ENCODE measurements at places on chromosomes 4 and X.
A peak's percentile ranks its signal among the peaks of the same experiment; 100 is the strongest.

GRCh38 chr4:70110917-70111316, 43.1 kb upstream of the PRR27 start:
- DNase-seq: no peak

GRCh38 chrX:12672367-12673106, 118.7 kb upstream of the PRPS2 start:
- DNase-seq: no peak

DNA sequence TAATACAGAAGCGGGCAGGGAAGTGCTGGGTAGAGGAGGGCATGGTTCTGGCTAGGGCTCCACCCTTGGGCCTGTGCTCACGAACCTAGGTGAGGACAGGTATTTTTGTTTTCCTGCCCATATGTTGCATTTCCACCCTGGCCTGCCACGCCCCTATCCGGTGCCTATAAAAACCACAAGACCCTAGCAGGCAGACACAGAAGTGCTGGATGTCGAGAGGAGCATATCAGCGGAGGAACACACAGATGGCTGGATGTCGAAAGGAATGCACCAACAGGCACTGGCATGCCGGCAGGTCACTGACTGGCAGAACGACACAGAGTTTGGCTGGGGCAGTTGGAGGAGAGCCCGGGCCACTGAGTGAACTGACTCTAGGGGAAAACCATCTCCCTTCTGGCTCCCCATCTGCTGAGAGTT, 316.6 kb upstream of the BOD1L1 start:
- DNase-seq: no peak

- DNase-seq: no peak
Observed at GRCh38 chr4:164508771-164509170, 245.2 kb upstream of the SMIM31 start.

GRCh38 chr4:98501383-98501782, 157.0 kb downstream of the TSPAN5 start:
- no peak for DNase-seq

- DNase-seq: no peak
Observed at GRCh38 chr4:71460371-71460770, 121.6 kb downstream of the SLC4A4 start.

DNA sequence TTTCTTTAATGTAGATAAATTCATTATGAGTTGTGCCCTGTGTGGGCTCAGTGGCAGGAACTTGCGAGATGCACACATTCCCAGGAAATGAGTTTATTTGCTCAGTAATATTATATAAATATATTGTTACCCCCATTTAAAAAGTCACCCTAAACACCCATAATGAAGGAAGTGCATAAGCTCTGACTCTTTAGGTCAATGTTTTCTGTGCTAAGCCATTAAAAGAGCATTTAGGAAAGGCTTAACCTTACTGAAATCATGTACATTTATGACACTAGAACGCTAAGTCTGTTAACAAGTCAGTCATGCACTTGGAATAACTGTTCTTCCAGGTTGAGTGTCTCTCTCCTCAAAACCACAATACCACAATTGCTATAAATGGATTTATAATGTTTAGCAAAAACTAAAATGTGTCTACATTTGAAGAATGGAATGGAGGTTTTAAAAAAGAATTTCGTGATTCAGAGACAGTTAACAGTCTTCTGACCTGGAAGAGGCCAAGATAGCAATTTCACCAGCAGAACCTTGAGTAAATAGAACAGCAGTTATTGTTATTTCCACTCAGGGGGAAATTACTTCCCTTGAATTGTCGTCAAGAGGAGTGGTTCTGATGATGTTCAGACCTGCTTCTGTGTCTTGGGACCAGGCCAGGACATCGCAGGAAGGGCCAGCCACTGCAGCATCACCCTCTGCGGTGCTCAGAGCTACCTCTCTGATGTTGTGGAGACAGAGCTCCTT, 91.1 kb upstream of the VEGFC start:
- DNase-seq: no peak

- DNase-seq: no peak
Observed at GRCh38 chr4:55754754-55755350, 64.7 kb upstream of the EXOC1L start.

GRCh38 chr4:75494563-75494962, 19.6 kb downstream of the RCHY1 start:
- no peak for DNase-seq

- no peak for DNase-seq
Observed at GRCh38 chrX:39823854-39824253, 273.9 kb downstream of the BCOR start.

DNA sequence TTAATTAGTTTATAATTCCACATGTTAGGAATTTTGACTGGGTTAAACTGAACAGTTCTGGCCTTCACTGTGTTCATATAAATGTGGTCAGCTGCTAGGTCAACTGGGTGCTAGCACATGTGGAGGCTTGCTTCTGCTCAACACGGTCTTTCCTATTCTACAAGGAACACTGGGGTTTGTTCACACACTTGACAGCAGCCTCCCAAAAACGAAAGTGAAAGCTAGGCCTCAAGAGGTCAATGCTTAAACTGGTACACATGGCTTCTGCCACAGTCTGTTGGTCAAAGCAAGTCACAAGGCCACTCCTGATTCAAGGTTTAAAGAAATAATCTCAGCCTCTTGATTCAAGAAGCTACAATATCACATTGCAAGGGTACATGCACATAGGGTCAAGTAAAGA, 126.5 kb downstream of the QDPR start:
- no peak for DNase-seq

DNA sequence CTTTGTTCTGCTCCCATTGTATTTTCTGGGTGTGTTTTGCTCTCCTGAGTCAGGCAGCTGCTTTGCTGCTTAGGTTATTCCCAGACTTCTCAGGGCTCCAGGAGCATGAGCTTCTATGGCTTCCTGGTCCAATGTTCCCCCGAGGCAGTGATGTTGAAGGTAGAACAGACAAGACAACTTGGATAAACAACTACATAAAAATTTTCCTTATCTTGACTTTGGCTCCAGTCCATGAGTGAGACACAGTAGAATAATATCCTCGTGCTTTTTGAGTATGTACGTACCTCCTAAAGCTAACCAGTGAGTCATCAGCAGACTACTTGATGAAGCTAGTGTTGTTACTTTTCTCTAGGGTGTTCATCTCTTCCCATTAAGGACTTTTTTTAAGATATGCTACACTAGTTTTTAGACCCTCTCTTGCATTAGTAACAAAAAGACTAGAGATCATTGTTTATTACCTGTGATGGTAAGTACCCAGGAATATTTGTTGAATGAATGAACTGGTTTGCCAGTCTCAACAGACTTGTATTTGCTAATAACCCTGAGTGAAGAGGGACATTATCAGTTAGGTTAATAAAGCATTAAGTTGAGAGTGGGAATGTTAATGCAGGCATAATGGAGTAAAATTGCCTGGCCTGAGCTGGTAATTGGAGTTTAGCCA, 131.9 kb downstream of the FHIP1A start:
- DNase-seq: no peak

DNA sequence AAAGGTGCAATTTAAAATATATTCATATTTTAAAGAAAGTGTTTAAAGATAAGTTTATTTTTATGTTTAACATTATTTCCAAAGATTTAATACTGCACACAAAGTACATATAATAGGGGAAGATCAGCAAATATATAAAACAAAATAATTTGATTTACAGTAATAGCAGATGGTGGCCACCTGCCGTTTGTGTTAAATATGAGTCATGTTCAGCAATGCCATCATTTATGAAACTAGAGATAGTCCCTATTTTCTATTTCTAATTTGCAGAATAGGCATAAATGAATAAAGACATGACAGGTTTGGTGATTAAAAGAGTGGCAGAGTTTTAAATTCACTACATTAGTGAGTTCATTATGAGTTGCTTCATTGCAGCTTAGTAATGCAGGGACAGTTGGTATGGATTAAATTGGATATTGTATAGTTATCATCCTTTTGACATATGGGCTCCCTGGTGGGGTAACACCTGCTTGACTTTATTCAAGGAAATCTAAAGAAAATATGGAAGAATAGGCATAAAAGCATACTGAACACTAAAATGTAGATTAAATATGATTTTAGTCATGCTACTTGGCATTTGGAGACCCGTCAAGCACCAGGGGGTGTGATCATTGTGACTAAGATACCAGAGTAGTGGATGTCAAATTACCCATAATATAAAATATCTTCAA, 78.8 kb upstream of the BANK1 start:
- no peak for DNase-seq

GRCh38 chrX:23115651-23116050, 115.9 kb downstream of the DDX53 start:
- DNase-seq: no peak

GRCh38 chr4:177308125-177308524, 1.5 kb upstream of the NEIL3 start:
- DNase-seq: no peak

- no peak for DNase-seq
Observed at GRCh38 chr4:80125252-80126177, 52.5 kb upstream of the ANTXR2 start.

DNA sequence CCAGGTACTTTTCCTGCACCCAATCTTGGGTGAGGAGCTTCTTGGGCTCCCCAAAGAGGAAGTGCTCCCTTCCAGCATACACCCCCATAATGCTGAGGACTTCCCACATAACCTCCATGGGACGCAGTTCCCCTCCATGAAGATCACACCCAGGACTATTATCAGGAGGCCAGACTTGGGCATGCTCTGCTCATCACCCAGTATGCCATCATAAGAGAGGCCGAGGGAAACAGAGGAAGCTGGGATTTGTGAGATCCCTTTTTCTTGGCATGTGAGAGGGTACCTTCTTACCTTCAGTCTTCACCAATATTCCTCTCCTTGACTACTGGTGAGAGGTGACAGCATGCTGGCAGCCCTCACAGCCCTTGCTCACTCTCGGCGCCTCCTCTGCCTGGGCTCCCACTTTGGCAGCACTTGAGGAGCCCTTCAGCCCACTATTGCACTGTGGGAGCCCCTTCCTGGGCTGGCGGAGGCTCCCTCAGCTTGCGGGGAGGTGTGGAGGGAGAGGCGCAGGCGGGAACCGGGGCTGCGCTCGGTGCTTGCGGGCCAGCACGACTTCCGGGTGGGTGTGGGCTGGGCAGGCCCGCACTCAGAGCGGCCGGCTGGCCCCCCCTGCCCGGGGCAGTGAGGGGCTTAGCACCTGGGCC, 15.7 kb upstream of the HSFX1 start:
- no peak for DNase-seq

GRCh38 chr4:183344523-183345255, 22.5 kb upstream of the CLDN24 start:
- DNase-seq: no peak

GRCh38 chr4:52595001-52595400, 64.1 kb downstream of the USP46 start:
- no peak for DNase-seq

GRCh38 chr4:93478805-93479204, 349.7 kb upstream of the ATOH1 start:
- no peak for DNase-seq

- DNase-seq: no peak
Observed at GRCh38 chr4:71303287-71303686, 35.5 kb upstream of the SLC4A4 start.

GRCh38 chrX:53188763-53189162, 36.2 kb downstream of the KDM5C start:
- DNase-seq: no peak

- no peak for DNase-seq
Observed at GRCh38 chr4:138310498-138310897, 68.3 kb upstream of the SLC7A11 start.

GRCh38 chrX:20519146-20519545, 252.4 kb upstream of the RPS6KA3 start:
- DNase-seq: no peak

- DNase-seq: peak; percentile 11
Observed at GRCh38 chr4:1056671-1057402, 45.4 kb downstream of the FGFRL1 start.

- DNase-seq: no peak
Observed at GRCh38 chr4:102599455-102599854, 98.3 kb downstream of the NFKB1 start.

- no peak for DNase-seq
Observed at GRCh38 chr4:140450352-140450751, 22.9 kb upstream of the CLGN start.

- DNase-seq: no peak
Observed at GRCh38 chr4:3037957-3038461, 36.3 kb downstream of the HTT-AS start.

DNA sequence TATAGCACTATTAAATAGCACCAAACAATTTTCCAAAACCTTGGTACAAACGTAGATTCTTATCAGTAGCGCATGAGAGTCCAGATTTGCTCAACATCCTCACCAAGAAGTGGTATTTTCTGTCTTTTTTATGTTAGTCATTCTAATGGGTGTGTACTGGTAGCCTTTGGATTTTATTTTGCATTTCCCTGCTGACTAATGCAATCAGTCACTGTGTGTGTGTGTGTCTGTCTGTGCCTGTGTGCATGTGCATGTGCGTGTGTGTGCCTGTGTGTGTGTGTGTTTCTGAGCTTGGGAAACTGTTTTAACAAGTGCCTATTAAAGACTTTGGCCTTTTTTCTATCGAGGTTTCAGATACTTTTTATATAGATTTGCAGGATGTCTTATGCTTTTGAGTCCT, 82.2 kb upstream of the MAGEA10 start:
- DNase-seq: no peak

Data from natural killer cell (primary cell).